ENCODE measurements at places on chromosomes 5 and 9. TPM values are rescaled to one million over a fixed set of nuclear protein-coding genes. Genes with fewer than 3 reads are reported as not detected.

GRCh38 chr5:91910247-91910646 is 527.1 kb upstream of the ARRDC3 start:
- no peak overlapping the region for H3K27ac ChIP-seq
- no peak overlapping the region for H3K4me3 ChIP-seq
- no peaks in the 10 kb centered on the region for H3K4me1 ChIP-seq
- no peaks in the 10 kb centered on the region for H3K36me3 ChIP-seq
- H3K27me3 ChIP-seq: no peaks in the 10 kb centered on the region

DNA sequence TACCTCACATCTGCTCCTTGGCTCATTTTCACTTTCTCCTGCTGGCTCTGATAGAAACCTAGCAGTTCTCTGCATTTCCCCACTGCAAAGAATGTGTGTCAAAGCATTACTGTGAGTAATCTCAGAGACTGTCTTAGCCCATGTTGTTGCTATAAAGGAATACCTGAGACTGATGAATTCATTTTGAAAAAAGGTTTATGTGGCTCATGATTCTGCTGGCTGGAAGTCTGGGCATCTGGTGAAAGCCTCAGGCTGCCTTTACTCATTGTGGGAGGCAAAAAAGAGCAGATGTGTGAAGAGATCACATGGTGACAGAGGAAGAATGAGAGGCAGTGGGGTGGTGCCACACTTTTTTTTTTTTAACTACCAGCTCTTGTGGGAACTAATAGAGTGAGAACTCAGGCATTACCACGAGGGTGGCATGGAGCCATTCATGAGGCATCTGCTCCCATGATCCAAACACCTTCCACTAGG is 191.6 kb upstream of the CTNND2 start:
- H3K4me3 ChIP-seq: no peak overlapping the region
- no peak overlapping the region for H3K27ac ChIP-seq
- H3K27me3 ChIP-seq: no peaks in the 10 kb centered on the region
- H3K36me3 ChIP-seq: no peaks in the 10 kb centered on the region
- H3K4me1 ChIP-seq: no peaks in the 10 kb centered on the region

DNA sequence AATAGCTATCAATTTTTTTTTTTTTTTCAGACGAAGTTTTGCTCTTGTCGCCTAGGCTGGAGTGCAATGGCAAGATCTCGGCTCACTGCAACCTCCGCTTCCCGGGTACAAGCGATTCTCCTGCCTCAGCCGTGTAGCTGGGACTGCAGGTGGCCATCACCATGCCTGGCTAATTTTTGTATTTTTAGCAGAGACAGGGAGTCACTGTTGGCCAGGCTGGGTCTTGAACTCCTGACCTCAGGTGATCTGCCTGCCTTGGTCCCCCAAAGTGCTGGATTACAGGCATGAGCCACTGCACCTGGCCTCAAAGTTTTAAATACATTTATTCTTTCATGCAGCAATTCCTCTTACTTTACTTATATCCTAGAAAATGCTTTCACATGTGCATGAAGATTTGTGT is 17.6 kb downstream of the TRIM14 start:
- peaks cover 24% of the 10 kb centered on the region for H3K4me1 ChIP-seq
- no peak overlapping the region for H3K4me3 ChIP-seq
- H3K27ac ChIP-seq: peak overlapping the region; percentile 79
- DNase-seq: no peak
- no peaks in the 10 kb centered on the region for H3K27me3 ChIP-seq

DNA sequence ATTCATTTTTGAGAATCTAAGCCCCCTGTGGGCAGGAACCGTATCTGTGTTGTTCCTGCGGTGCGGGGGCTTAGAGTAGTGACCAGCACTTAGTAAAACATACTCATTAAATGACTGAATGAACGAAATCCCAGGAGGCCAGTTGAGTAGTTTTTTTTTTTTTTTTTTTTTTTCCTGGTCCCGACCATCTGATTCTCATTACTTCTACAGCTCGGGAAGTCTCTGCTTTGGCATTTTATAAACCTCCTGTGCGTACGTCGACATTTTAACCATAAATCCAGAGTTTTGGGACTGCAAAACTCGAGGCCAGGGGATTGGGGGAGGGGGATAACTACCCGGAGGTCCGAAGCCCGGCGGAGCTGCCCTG is 31.5 kb upstream of the SPRY4 start:
- H3K4me3 ChIP-seq: peak overlapping the region; percentile 58
- no peak for DNase-seq
- H3K27me3 ChIP-seq: no peaks in the 10 kb centered on the region
- no peaks in the 10 kb centered on the region for H3K36me3 ChIP-seq
- H3K27ac ChIP-seq: peak overlapping the region; percentile 94
- H3K4me1 ChIP-seq: no peaks in the 10 kb centered on the region

DNA sequence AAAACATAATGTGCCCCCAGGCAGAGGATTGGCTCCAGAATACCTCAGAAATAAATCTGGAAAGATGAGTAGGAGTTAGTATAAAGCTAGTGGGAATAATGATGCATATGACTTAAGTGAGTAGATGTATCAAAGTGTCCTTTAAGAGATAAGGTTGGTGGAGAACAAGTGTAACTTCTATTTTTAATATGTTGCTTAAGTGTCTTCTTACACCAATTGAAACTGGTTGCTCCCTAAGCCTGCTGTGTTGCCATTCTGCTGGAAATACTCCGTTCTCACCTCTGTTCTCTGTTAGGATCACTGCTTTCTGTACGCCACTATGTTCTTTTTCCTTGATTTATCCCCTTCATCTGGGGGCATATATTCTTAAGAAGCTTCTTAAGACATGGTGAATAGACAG is 286.4 kb downstream of the TMEM232 start:
- no peak overlapping the region for H3K4me3 ChIP-seq
- no peaks in the 10 kb centered on the region for H3K27me3 ChIP-seq
- no peaks in the 10 kb centered on the region for H3K36me3 ChIP-seq
- H3K27ac ChIP-seq: no peak overlapping the region
- no peak for DNase-seq

- no peaks in the 10 kb centered on the region for H3K27me3 ChIP-seq
- no peak overlapping the region for H3K27ac ChIP-seq
- no peak for DNase-seq
- no peak overlapping the region for H3K4me3 ChIP-seq
Observed at GRCh38 chr9:134951461-134951860, 33.7 kb upstream of the FCN1 start.

- no peaks in the 10 kb centered on the region for H3K4me1 ChIP-seq
- H3K27me3 ChIP-seq: no peaks in the 10 kb centered on the region
- no peak overlapping the region for H3K4me3 ChIP-seq
Observed at GRCh38 chr9:113516840-113517577, 53.5 kb downstream of the RGS3 start.

GRCh38 chr9:16866587-16866986 is 3.9 kb downstream of the BNC2 start:
- H3K4me3 ChIP-seq: no peak overlapping the region
- H3K27ac ChIP-seq: no peak overlapping the region
- H3K36me3 ChIP-seq: no peaks in the 10 kb centered on the region
- H3K4me1 ChIP-seq: no peaks in the 10 kb centered on the region
- no peaks in the 10 kb centered on the region for H3K27me3 ChIP-seq

DNA sequence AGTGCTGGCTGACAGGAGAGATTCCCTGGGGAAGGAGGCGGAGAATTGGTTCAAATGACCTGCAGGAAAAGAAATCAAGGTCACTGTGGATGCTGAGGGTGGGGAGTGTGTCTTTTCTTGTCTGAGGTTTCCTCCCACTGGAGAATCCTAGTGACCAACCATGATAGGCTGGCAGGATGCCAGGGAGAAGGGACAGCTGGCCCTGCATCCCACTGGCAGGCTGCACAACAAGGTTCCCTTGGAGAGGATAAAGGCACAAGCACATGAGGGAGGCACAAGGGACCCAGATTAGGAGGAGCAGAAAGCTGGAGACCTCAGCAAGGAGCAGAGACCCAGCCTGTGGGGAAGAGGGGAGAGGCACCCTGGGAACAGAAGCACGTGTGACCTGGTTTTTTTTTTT is 11.4 kb upstream of the ZDHHC12 start:
- no peak overlapping the region for H3K4me3 ChIP-seq
- peaks cover 2% of the 10 kb centered on the region for H3K36me3 ChIP-seq
- no peak for DNase-seq
- H3K27me3 ChIP-seq: no peaks in the 10 kb centered on the region

DNA sequence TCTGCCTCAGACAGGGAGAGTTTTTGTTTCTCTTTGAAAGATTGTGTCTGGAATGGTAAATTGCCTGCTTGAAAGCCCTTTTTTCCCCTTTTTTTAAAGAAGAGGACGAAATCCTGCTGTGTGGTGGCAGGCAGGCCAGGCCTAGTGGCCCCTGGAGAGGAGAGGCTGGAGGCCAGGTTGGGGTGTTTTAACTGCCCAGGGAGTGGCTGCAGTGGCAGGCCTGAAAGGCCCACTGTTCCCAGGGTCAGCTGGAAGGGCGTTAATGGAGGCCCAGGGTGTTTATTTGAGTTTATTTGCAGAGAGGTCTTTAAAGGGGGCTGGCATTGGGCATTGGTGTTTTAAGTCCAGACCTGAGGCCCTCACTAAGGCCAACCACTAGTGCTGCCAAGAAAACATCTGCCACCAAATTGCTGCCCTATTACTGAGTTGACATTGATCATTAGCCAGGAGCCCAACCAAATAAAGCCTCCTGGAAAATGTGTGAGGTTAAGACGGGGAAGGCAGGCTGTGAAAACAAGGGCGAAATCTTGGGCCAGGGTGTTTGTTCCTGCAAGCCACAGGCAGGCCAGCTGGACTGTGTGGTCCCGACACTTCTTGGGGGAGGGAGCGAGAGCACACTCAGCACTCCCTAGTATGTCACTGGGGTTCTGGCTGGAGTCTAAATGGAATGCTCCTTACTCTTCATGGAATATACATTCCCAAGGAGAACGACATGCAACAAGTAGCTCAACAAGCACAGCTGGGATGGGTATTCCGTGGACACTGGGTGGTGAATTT is 5.0 kb downstream of the JADE2 start:
- H3K36me3 ChIP-seq: no peaks in the 10 kb centered on the region
- no peak overlapping the region for H3K27ac ChIP-seq
- DNase-seq: no peak
- no peaks in the 10 kb centered on the region for H3K27me3 ChIP-seq
- no peak overlapping the region for H3K4me3 ChIP-seq
- H3K4me1 ChIP-seq: peaks cover 4% of the 10 kb centered on the region

DNA sequence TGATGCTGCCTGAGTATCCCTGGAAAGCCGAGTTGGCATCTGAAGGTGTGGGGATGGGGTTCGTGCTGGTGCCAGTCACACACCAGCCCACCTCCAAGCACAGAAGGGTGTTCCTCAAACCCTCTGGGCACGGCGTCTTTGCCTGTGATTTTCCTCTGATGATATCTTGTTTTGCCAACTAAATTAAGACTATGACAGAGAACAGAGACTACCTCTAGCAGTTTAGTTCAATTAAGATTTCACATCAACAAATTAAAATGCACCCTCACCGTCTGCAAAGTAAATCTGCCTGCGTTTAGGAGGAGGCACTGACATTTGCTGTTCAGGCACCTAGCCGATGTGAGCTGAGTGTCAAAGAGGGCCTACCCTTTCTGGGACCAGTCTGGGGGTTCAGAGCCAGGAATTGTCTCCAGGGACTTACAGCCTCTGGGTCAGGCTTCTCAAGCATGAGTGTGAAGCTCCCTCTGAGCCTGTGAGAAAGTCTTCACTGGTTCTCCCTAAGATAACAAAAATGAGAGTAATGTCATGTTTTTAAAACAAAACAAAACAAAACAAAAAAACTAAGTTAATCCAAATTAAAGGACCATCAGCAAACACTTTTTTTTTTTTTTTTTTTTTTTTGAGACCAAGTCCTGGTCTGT is 55.4 kb upstream of the CTNNA1 start:
- DNase-seq: no peak
- H3K4me3 ChIP-seq: no peak overlapping the region
- no peaks in the 10 kb centered on the region for H3K4me1 ChIP-seq
- H3K27me3 ChIP-seq: no peaks in the 10 kb centered on the region
- no peaks in the 10 kb centered on the region for H3K36me3 ChIP-seq

- DNase-seq: no peak
- H3K27me3 ChIP-seq: no peaks in the 10 kb centered on the region
- H3K4me1 ChIP-seq: no peaks in the 10 kb centered on the region
- no peaks in the 10 kb centered on the region for H3K36me3 ChIP-seq
- H3K27ac ChIP-seq: no peak overlapping the region
Observed at GRCh38 chr5:101084353-101084752, 181.3 kb upstream of the ST8SIA4 start.

DNA sequence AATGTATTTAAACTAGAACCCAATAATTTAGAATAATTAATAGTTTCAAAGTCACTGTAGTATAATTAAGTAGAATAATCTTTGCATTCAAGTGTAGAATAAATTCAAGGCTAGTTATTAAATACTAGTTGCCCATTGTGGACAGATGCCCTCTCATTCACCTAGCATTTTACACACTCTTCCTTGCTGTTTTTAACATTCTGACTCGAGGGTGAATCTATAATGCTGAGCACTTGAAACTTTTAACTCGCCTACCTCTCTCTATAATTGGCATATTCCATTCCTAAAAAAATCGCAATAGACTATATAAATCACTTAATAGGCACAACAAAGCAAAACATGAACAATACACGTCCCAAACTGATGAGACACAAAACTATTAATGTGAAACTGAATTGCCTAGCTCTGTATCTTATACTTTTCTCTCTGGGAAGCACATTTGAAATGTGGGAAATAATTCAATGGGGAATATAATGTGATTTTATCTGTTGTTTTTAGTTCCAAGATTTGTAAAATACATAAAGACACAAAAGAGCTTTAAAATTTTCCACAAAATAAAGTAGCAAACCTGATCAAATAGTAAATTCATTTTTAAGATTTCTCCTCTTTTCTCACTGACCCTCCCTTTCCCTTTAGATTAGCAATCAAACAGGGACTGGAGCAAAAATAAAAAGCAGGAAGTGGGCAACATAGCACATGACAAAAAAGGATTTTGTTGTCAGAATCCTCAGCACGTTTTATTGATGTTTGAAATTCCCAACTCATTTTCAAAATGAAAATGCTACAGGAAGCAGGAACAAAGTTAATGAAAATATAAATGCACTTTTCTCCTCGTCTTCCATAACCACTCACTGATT is 295.6 kb downstream of the PDE4D start:
- no peaks in the 10 kb centered on the region for H3K27me3 ChIP-seq
- no peak overlapping the region for H3K4me3 ChIP-seq
- H3K4me1 ChIP-seq: no peaks in the 10 kb centered on the region
- no peaks in the 10 kb centered on the region for H3K36me3 ChIP-seq
- peak overlapping the region; percentile 0 for H3K27ac ChIP-seq

GRCh38 chr9:97536480-97536879 is 35.0 kb downstream of the TMOD1 start:
- H3K27ac ChIP-seq: no peak overlapping the region
- no peak overlapping the region for H3K4me3 ChIP-seq
- no peaks in the 10 kb centered on the region for H3K36me3 ChIP-seq
- H3K27me3 ChIP-seq: no peaks in the 10 kb centered on the region
- H3K4me1 ChIP-seq: no peaks in the 10 kb centered on the region

The QRFP gene
- total RNA-seq: 1.0 TPM

The MUSK gene
- total RNA-seq: 0.64 TPM

The B4GALT7 gene
- total RNA-seq: 41.6 TPM

The SGCD gene
- total RNA-seq: 3.6 TPM

The ZFP62 gene
- 28.1 TPM for total RNA-seq

The ACTBL2 gene
- total RNA-seq: not detected

The EFNA5 gene
- 7.2 TPM for total RNA-seq

The EGFLAM gene
- total RNA-seq: 4.1 TPM
